ENCODE measurements at places on chromosomes 4 and X.

GRCh38 chrX:106707771-106708454 lies 18.6 kb upstream of the RNF128 start:
- no peak for DNase-seq

DNA sequence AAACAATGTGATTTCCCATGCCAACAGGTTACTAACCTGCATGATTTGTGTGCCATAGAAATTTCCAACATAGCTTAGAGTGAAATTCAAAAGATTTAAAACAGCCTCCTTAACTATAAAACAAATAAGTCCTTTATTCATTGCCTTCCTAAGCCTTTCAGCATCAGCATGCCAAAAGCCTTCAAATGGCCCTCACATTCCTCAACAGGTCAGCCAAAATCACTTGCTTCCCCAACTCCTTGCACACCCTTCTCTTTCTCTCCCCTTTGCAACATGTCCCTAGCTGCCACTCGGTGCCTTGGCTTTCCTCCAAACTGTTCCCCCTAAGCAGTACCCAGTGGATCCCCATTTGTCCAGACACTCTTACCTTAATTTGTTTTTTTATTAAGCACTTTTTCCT lies 74.9 kb upstream of the PCDH19 start:
- DNase-seq = peak; percentile 32

DNA sequence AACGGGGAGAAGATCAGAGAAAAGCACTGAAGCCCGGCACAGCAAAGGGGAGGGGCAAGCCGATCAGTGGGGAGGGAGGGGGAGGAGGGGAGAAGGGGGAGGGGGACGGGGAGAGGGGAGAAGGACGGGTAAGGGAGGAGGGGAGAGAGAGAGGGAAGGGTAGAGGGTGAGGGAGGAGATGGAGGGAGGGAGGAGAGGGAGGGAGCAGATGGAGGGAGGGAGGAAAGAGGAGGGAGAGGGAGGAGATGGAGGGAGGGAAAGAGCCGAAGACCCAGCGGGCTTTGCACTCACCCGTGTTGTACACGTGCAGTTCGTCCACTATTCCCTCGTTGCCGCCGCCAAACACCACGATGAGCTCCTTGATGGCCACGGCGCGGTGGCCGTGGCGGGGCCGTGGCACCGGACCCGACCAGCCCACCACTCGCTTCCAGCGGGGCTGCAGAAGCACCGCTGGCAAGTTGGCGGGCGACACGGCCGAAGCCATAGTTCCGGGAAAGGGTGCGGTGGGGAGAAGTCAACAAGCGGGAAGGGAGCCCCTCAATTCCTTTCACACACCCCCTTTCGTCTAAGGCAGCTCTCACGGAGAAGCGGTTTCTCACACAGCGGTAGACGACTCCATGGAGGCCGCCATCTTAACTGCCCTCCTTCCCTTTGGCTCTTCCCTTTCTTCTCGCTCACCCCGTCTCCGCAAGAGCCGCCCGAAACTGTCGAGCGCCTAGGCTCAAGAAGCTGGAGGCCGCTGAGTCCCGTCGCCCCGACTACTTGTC lies 1.1 kb downstream of the HCFC1 start:
- DNase-seq = peak; percentile 32

DNA sequence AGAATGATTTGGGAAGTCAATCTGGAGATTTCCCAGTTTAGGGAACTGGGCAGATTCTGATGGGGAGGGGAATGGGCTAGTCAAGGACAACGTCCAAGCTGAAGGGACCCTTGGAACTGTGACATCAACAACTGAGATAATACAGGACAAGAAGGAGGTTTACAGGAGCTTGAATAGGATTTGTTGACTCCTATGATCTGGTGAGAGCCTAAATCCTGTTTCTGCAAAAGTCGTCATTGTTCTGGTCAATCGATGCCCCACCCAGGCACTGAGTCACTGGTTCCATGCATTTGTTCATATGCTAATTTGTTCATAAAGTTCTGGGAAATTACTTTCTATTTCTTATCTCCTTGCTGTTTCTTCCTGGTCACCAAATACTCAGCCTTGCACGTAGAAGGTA lies 15.3 kb upstream of the PDGFRA start:
- no peak for DNase-seq

DNA sequence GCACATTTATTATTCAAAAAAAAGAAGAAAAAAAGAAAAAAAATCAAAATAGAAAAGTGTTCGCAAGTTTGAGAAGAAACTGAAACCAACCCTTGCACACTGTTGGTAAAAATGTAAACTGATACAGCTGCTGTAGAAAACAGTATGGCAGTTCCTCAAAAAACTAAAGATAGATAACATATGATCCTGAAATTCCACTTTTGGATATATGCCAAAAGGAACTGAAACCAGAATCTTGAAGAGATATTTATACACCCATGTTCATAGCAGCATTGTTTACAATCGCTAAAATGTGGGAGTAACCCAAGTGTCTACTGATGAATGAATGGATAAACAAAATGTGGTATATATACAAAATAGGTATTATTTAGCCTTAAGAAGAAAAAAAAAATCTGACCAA lies 155.4 kb downstream of the TBCK start:
- DNase-seq = no peak

DNA sequence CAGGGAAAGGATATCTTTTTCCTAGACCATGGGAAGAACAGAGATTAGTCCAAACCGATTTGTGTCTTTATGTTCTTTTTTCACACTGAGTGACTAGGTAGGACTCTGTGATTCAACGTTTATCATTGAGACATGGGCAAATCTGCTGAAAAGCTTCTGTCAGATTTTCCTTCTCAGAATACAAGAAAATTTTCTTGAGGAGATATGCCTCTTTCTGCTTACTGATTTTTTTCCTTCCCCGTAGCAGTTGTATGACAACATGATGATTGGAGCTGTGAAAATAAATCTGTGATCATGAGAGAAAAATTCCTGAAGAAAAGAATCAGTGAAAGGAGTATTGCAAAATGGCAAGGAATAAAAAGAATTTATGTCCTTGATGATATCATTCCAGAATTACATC lies 130.6 kb upstream of the FAT4 start:
- no peak for DNase-seq

DNA sequence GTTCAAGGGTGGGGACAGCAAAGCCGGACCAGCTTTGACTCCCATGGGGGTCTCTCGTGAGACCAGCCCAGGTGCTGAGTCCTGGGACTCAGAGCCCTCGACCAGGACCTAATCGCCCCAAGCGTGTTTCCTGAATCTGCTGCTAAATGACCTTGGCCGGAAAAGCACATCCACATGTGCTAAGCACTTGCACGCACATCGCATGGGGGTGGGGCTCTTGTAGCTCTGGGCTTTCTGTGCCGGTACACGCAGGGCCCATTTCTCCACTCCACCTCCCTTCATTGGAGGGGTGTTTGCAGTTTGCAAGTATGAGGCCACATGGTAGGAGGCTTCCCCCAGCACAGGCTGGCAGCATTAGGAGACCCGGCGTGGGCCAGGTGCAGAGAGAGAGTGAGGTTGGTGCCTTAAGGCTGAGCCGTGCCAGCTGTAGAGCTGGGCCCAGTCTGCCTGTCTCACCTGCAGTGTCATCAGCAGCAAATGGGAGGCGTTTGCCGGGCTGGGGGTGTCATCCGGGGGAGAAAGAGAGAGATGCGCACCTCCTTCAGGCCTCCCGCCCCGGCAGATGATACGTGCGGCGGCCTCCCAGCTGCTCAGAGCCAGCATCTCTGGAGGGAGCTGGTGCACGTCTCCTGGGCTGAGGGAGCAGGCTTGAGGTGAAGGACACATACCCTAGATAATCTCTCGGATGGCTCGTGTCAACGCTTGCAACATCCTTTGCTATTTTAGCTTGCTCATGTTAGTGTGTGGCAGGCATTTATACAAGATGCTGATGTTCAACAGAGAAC lies 45.2 kb upstream of the CLCN4 start:
- no peak for DNase-seq

GRCh38 chrX:1292575-1293290 lies 24.1 kb downstream of the CSF2RA start:
- no peak for DNase-seq

GRCh38 chr4:149980941-149981340 lies 97.3 kb upstream of the DCLK2 start:
- peak; percentile 22 for DNase-seq

DNA sequence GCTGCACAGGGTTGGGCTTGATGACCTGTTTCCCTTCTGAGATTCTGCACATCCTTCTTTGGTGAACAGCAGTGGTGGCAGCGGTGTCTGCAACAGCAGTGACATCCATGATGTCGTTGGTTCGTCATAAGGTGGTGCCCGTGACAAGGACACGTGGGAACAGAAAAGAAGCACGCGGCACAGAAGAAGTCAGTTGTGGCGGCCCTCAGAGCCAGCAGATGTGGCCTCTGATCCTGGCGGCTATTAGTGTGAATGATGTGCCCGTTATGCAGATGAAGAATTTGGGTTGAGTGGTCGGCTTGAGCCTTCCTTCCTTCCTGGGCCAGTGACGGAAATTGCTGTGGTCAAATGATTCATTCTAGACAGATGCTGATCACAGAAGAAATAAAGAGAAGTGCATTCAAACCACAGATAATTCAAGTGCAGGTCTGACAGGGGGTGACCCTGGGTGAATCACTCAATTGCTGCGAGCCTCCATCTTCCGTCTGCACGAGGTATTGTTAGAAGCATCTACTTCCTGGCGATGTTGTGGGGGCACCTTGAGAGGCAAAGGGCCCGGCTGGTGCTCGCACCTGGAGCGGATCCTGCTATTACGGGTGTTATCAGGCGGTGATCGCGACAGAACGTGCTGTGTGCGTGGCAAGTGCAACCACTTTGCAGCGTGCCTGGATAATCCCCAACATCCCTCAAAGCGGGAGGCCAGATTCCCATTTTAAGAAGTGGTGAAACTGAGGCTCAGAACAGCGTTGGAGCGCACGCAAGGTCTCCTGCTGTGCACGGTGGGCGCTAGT lies 215.2 kb upstream of the PSAPL1 start:
- DNase-seq = no peak

- no peak for DNase-seq
Measured at GRCh38 chrX:108494406-108495090, 54.9 kb downstream of the COL4A5 start.

GRCh38 chrX:28010875-28011274 lies 29.6 kb upstream of the DCAF8L1 start:
- DNase-seq = no peak

- DNase-seq = no peak
Measured at GRCh38 chrX:81890521-81890920, 688.6 kb downstream of the SH3BGRL start.

GRCh38 chr4:78870056-78870455 lies 69.2 kb downstream of the PAQR3 start:
- DNase-seq = no peak

Measured in NT2/D1 (cell line).